AG04449 (cell line): ENCODE measurements at places on chromosomes 2 and 18.
A peak's percentile ranks its signal among the peaks of the same experiment; 100 is the strongest.

- no peak for DNase-seq
These were observed 33.3 kb upstream of the NCK2 start for GRCh38 chr2:105711394-105711793.

DNA sequence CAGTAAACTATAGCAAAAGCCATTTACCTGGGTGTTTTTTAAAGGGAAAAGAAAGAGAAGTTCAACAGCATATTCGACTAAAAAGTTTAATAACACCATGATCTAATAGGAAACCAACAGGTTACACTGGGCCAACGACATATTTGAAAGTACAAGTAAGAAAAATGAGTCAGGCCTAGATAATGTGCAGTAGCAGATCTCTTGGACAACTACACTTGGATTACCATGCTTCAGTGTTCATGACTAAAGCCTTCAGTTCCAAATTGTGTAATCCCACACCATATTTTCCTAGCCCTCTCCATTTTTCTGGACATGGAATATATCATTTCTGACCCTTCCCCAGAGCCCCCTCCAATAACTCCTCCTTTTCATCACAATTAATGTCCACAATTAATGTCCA is 39.1 kb upstream of the FIGN start:
- DNase-seq, result peak; percentile 72

DNA sequence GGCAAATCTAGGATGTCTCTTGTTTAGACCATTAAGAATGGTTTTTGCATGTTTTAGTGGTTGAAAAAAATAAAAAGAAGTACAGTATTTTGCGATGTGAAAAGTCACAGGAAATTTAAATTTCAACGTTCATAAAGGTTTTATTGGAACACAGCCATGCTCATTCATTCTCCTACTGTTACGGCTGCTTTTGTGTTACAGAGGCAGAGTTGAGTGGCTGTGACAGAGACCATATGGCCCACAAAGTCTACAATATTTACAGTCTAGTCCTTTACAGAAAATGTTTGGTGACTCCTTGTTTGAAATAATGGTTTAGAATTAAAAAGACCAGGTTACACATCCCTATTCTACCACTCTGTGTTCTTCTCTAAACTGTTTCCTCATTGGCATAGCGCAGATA is 48.1 kb downstream of the MYOM1 start:
- no peak for DNase-seq

DNA sequence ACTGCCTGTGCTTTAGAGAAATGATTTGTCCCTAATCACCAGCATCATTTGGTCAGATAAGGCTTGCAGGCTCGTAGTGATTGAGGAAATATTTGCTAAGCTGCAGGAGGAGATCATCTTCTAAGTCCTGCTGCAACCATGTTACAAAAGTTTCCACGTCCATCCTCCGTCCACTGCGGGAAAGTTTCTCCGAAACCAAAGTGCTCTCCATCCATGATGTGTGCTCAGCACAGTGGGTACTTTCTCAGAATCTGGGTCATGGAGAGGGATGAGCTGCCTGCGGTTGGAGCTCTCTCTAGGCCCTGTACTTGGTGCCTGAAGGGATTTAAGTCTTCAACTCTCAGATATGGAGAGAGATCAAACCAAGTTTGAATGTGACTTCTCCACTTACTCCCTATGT is 39.3 kb downstream of the IL1RL2 start:
- no peak for DNase-seq

DNA sequence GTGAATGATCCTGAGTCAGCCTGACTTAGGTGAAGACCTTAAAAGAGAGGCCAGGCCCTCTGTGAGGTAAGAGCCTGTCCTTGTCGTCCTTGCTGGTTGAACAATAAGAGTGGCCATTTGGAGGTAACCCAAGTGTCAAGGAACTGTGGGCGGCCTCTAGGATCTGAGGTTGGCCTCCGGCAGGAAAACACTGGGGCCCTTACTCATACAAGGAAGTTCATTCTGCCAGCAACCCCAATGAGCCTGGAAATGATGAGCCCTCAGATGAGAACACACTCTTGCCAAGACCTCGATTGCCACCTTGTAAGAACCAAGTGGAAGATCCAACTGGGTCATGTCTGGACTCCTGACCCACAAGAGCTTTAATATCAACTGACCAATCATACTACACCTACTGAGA is 95.5 kb upstream of the LRATD1 start:
- no peak for DNase-seq

- no peak for DNase-seq
These were observed 199.7 kb downstream of the PIEZO2 start for GRCh38 chr18:10949655-10950054.

GRCh38 chr2:3336844-3337243 is 40.8 kb downstream of the EIPR1 start:
- DNase-seq, result no peak

DNA sequence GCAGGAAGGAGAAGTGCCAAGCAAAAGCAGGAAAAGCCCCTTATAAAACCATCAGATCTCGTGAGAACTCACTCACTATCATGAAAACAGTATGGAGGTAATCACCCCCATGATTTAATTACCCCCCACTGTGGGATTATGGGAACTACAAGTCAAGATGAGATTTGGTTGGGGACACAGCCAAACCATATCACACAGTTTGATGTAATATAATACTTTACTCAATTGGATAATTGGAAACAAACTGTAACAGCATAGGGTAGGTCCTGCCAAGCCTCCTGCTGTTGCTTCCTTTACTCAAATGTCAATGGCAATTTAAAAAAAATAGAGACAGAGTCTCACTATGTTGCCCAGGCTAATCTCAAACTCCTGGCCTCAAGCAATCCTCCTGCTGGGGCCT is 15.5 kb upstream of the METTL21A start:
- DNase-seq, result no peak

DNA sequence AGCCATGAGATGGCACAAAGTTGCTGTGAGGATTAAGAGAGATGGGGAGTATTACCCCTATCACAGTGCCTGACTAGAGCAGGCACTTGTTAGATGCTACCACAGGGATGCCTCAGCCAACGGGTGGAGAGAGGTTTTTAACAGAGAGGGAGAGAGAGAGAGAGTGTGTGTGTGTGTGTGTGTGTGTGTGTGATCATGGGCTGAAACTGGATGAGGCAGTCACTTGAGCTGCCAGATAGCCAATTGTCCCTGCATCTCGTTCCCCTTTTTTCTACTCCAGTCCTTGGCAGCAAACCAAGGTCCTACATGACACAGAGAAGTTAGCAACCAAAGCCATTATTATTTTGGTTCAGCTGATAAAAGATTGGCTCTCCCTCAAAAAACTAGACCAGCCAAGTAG is 3.0 kb downstream of the CD8A start:
- no peak for DNase-seq

DNA sequence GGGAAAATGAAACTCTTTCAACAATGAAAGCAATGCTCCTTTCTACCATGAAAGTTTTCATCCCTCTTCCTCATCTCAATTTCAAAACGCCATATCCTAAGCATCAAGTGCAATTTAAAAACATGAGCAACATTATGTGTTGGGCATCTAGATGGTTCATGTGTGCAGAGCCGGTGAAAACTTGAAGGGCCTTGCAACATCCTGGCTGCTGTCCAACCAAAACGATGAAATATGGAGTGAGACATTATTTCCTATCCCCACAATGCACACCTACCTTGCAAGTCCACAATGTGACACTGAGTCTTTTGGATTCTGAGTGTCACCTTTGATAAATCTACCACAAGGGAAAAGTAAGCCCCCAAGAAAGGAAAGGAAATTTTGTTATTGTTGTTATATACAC is 110.0 kb downstream of the NCKAP5 start:
- DNase-seq, result no peak

DNA sequence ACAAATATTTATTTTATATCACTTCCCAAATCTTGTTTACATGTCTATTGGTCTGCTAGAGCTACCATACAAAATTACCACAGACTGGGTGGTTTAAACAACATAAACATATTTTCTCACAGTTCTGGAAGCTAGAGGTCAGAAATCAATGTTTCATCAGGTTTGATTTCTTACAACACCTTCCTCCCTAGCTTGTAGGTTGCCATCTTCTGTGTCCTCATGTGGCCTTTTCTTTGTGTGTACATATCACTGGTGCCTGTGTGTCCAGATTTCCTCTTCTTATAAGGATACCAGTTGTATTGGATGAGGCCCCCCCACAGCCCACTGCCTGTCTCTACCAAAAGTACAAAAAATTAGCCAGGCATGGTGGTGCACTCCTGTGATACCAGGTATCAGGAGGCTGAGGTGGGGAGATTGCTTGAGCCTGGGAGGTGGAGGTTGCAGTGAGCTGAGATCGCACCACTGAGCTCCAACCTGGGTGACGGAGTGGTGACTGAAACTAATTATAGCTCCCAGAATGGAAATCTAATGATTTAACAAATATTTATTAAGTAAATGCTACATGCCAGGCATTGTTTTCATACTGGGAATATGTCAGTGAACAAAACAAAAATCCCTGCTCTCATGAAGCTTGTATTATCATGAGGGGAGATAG is 13.6 kb downstream of the EML4 start:
- DNase-seq, result no peak

GRCh38 chr2:20931346-20931745 is 108.4 kb upstream of the LDAH start:
- no peak for DNase-seq

- no peak for DNase-seq
These were observed 348.4 kb upstream of the KLHL29 start for GRCh38 chr2:23036629-23037028.

GRCh38 chr18:50461251-50461650 is 86.4 kb downstream of the SKA1 start:
- DNase-seq, result no peak

- peak; percentile 84 for DNase-seq
These were observed 129.4 kb upstream of the MAPRE2 start for GRCh38 chr18:34911661-34912384.

- no peak for DNase-seq
These were observed 31.4 kb upstream of the AGAP1 start for GRCh38 chr2:235462415-235462790.

- DNase-seq, result no peak
These were observed 21.4 kb downstream of the SFXN5 start for GRCh38 chr2:73050121-73050545.

GRCh38 chr2:76984359-76984758 is 537.8 kb downstream of the LRRTM4 start:
- no peak for DNase-seq

- DNase-seq, result no peak
These were observed 206.3 kb upstream of the SPHKAP start for GRCh38 chr2:228387776-228388175.

GRCh38 chr2:150284116-150284515 is 203.4 kb downstream of the RND3 start:
- no peak for DNase-seq

- no peak for DNase-seq
These were observed 145.6 kb downstream of the METTL4 start for GRCh38 chr18:2425426-2426317.

DNA sequence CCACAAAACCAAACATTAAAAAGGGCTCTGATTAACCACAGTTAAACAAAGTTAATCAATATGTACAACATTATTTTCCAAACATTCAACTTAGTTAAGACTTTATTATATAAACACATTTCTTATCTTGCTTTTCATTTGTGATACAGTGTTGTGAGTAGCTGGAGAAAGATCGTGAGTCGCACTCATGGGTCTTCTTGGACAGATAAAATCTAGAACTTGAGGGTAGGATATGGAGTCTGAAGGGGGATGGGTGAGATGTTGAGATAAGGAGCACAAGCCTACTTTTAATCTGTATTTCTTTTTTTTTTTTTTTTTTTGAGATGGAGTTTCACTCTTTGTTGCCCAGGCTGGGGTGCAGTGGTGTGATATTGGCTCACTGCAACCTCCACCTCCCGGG is 22.6 kb upstream of the TMEM214 start:
- DNase-seq, result no peak

DNA sequence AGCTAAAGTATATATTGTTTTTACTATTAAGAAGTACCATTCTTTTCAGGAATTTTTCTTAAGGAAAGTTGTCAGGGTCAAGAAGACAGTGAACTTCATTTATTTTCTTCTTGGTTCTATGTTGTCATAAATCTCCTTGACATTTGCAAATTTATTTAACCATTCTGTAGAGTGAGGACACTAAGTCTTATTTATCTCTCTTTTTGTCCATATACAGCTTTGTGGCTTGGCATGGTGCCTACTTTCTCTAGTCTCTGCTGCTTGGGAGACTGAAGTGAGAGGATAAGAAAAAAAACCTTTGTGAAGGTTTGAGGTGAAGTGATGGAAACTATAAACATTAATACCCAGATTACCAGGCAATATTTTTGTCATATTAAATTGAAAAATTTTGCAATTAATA is 1389.4 kb downstream of the SUCLG1 start:
- no peak for DNase-seq

GRCh38 chr2:224798180-224798579 is 82.0 kb upstream of the CCDC195 start:
- DNase-seq, result no peak

GRCh38 chr2:184272056-184272455 is 326.3 kb upstream of the ZNF804A start:
- no peak for DNase-seq

DNA sequence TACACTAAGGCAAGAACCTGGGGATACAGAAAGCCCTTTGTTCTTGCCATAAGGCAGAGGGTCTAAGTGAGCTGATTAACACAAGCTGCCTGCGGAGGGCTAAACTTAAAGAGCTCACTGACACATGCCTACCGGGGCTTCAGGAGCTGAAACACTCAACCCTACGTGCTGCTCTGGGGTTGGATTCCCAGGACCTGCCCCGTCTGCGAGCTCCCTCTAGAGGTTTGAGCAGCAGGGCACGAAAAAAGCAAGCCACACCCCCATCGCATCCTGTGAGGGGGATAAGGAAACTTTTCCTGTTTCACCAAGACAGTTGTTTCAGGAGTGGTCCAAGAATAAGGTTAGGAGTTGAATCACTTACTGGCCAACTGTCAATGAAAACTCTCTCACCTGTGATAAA is 562.1 kb downstream of the TMX3 start:
- no peak for DNase-seq

DNA sequence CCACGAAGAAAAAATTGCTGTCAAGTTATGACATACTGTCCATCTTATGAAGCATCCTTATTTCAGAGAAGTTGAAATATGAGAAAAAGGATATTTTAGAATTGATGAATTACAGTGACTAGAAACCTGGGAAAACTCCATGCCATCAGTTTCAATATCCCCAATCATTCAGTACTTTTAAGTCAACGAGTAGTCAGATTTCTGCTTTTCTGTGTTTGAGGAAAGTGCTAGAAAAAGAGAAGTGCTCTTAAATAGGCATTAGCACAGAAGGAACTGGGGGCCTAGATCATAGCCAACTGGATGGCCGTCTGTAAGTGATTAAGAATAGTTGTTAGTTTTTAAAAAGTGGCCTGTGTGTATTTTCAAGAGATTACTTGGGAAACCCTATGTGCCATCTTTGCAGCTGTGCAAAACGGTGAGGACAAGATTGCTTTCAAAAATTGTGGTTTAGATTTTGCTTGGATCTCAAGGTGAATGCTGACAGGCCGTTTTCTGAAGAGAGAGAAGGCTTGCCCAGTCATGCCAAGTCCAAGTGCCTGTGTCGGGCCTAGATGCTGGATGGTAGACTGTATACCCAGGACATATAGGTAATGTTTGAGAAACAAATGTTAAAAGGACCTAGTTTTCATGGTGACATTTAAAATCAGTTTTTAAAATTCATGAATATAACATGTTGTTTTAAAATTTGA is 5.1 kb downstream of the NEDD4L start:
- no peak for DNase-seq

GRCh38 chr2:118763797-118764196 is 83.7 kb downstream of the EN1 start:
- DNase-seq, result no peak
